ENCODE measurements at places on chromosomes 3 and 15.

DNA sequence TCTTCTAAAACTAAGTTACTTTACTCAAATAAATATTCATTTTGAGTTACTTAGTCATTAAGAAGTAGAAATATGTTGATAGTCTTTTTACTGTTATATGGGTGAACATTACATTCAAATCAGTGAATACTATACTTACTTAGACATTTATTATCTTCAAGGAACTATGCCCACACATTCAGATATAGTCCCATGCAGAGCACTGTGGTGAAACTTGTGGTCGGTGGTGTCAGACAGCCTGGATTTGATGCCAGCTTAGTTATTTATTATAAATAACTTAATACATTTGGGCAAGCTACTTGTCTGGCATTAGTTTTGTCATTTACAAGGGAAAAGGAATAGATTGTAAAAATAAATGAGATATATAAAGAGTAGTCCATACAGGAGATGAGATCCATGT, 149.5 kb downstream of the RAP2B start:
- no peak for DNase-seq

DNA sequence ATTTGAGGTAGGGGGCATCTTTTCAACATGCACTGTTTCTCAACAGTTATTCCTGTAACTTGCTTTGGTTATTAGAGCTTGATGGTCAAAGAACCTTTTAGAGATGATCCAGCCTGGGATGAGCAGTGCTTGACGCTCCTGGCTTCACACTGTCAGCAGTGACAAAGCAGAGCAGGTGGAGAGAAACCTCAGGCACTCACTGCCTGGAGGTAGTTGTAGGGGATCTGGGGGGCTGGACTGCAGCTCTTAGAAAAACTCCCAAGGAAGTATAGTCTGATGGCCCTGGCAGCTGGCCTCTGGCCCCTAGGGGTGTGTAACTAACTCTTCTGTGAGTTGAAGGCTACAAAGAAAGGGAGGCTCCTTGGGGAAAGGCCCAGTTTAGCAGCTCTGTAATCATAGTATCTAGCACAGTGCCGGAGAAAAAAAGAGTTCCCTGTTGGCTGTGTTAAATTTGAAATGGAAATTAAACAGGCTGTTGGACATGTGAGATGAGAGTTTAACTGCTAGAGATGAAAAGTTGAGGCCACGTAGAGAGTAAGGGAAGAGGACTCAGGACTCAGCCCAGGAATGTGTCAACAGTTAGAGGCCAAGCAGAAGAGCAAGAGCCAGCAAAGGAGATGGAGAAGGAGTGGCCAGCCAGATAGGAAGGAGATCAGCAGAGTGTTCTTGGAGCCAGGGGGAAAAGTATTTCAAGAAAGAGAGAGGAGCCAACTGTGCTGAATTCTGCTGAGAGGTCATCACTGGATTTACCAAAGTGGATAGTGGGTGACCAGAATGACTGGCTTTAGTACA, 14.2 kb downstream of the OXNAD1 start:
- no peak for DNase-seq

GRCh38 chr3:42402394-42403096, 7.9 kb downstream of the LYZL4 start:
- no peak for DNase-seq

GRCh38 chr3:39150148-39150802, 3.1 kb downstream of the CSRNP1 start:
- no peak for DNase-seq

GRCh38 chr15:27784107-27784506, 315.0 kb downstream of the OCA2 start:
- DNase-seq = no peak

DNA sequence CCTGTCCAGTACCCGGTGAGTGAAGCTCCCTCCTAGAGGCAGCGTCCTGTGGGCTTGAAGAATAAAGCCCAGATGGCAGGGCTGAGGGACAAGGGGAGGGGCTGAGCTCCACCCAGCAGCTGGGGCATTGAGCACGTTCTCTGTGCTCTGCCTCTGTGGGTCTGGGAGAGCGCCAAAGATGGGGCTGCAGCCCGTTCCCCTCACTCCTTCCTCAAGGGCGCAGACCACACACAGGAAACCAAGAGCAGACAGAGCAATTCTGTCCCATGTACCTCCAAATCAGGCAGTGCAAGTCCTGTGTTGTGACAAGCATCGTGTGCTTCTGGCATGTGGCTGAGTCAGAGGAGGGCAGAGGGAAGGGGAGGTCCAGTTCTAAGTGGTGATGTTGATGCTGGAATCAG, 15.7 kb upstream of the KIF23 start:
- no peak for DNase-seq

DNA sequence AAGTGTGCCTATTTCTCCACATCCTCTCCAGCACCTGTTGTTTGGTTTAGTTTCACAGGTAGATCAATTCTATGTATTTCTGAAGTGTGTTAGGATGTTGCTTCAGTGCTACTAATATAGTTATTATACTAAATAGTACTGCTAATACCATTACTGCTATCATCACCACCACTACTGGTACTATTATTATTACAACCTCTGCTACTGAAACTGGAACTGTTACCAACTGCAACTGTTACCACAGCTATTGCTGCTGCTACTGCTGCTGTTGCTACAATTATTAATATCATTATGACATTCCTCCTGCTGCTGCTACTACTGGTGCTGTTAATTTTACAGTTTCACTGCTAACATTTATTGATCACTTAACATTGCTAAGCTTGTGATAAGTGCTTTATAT, 8.3 kb upstream of the LMOD3 start:
- no peak for DNase-seq

- no peak for DNase-seq
Observed at GRCh38 chr3:162007722-162008121, 511.1 kb downstream of the OTOL1 start.

- DNase-seq = no peak
Observed at GRCh38 chr3:183100376-183100775, 1.1 kb upstream of the MCCC1 start.

DNA sequence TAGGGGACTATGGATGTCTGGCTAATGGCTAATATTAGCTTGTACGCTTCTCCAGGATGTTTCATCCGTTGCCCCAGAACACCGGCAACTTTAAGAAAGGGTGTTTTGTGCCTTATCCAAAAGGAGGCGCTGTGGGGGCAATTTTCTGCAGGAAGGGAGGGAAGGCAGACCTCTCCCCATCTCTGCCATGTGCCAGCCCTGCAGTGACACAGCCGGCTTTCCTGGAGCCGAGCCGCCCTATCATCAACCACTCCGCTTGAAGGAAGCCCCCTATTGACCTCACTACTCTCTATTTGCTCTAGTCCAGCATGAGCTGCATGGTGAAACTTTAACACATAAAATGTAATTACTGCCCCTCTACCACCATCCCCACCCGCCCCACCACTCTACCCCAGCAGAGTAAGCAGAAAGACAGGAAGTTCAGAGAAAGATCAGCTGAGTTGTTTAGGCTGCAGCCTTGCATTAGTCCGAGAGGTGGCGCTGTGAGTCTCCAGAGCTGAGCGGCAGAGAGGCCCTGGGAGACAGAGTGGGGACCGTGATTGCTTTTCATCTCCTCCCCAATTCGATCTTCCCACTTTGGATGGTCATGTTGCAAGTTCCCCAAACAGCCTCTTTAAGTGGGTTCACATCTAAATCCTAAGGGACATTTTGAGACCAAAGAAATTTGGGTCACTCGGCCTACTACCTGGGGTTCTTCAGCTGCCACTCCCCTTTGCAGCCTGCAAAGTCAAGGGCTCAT, 24.5 kb upstream of the RAD18 start:
- no peak for DNase-seq

DNA sequence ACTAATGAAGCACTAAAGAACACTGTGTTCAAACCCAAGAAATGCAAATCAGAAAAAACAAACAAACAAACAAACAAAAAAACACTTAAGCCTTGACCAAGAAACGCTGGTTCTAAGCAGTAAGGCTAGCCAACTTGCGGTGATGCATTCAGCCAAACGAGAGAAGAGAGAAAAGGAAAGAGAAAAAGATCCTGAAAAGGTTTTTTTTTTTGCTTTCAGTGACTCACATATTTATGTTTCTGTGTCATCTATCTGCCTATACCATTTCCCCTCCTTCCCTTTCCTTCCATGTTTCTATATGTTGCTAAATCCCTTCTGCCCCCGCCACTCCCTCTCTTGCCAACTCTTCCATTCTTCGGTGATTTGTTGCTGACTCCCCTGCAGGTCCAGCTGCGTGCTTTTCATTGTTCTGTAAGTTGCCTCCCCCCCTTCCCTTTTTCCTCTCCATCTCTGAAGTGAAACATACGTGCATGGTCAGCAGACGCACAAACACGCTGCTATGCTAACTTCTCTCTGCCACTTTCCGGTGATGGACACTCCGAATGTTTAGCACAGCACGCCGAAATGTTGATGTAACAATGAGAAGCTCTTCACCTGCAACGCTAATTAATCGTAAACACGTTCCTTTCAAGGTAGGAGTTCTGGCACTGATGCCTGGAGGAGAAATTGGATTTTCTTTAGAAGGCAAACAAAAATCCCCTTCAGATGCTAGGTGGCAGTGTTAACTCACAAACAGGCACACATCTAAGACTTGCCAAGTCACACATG, 154.4 kb downstream of the TUSC7 start:
- DNase-seq = no peak

DNA sequence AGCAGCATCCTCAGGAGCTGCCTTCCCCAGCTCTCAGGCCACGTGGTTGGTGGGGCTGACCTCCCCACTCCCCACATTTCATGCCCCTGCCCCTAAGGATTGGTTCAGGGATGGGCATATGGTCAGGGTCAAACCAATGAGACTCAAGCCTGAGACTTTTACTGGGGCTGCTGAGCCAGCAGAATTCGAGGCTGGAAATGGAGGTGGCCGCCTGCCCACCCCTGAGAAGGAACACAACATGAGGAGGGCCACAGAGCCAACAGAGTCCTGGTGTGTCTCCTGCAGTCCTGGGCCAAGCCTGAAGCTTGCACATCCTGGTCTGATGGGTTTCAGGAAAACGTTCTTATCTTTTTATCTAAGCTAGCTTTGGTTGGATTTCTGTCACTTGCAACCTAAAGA, 5.9 kb downstream of the EHD4 start:
- DNase-seq = no peak

GRCh38 chr3:20853890-20854289, 667.9 kb upstream of the SGO1 start:
- no peak for DNase-seq

- DNase-seq = no peak
Observed at GRCh38 chr3:81726735-81727134, 34.7 kb downstream of the GBE1 start.

DNA sequence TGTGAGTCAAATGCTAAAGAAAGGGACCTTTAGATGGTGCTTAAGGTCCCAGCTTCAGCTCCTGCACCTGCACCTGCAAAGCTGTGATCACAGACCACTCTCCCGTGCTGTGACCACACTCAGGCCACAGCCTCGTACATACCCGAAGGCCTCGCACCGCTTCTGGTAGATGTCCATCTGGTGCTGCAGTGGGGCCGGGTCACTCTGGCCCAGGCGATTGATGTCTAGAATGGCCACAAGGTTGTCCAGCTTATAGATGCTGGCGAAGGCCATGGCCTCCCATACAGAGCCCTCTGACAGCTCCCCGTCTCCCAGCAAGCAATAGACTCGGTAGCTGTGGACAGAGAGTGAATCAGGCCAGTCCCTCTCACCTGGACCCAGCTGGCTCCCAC, 21.0 kb downstream of the TKT start:
- DNase-seq = no peak

GRCh38 chr3:65888980-65889706, 149.6 kb downstream of the MAGI1 start:
- no peak for DNase-seq

DNA sequence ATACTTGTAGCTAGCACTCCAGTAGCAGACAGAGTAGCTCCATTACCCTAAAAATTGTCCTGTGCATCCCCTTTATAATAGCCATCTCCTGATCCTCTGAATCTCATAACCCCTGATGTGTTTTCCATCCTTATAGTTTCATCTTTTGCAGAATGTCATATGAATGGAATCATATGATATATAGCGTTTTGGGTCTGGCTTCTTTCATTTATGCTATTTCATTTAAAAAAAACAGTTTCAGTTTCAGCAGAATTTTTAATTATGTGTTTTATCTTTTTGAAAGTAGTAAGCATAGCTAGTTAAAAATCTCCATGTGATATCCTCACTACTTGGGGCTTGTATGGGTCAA, 132.7 kb downstream of the KLF13 start:
- DNase-seq = no peak

- no peak for DNase-seq
Observed at GRCh38 chr3:122466701-122467240, 48.0 kb downstream of the KPNA1 start.

DNA sequence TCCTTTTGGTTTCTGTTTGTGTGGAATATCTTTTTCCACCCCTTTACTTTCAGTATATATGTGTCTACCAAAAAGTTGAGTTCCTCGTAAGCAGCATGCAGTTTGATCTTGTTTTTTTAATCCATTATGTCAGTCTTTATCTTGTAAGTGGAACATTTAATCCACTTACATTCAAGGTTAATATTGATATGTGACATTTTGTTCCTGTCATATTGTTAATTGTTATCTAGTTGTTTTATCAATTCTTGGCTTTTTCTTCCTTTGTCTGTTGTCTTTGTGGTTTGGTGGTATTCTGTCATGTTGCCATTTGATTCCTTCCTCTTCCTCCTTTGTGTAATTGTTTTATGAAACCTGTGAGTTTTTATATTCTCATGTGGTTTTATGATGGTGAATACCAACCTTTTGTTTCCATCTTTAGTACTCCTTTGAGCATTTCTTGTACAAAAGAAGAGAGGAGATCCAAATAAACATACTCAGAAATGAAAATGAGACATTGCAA, 43.4 kb upstream of the XCR1 start:
- DNase-seq = no peak

GRCh38 chr15:31358957-31359701, 32.5 kb downstream of the KLF13 start:
- no peak for DNase-seq

DNA sequence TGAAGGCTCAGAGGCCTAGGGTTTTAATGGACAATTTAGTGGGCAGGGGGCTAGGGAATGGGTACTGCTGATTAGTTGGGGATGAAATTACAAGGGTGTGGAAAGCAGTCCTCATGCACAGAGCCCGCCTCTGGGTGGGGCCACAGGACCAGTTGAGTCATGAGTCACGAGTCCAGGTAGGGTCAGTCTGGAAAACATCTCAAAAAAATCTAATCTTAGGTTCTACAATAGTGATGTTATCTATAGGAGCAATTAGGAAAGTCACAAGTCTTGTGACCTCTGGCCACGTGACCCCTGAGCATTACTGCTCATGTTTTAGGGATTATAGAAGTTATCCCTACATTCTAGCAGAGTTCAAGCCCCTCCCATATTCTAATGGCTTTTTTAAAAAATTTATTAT, 18.6 kb upstream of the IREB2 start:
- DNase-seq = no peak

GRCh38 chr15:66599536-66600239, 33.9 kb upstream of the LCTL start:
- DNase-seq = no peak

- no peak for DNase-seq
Observed at GRCh38 chr3:50502225-50502583, 1.2 kb downstream of the CACNA2D2 start.

- DNase-seq = no peak
Observed at GRCh38 chr3:44018926-44019325, 222.8 kb upstream of the TOPAZ1 start.

Measured in stimulated activated CD8-positive, alpha-beta memory T cell treated with anti-CD3 and anti-CD28 coated beads, Interleukin-7, amount 100 ng/mL, for 4 hours (primary cell).